ENCODE measurements at places on chromosomes 12 and 14.

- no peak for DNase-seq
Measured at GRCh38 chr12:39958377-39958776, 147.5 kb downstream of the SLC2A13 start.

GRCh38 chr12:47238669-47239114, 158.9 kb upstream of the AMIGO2 start:
- no peak for DNase-seq

GRCh38 chr12:83473408-83474095, 786.8 kb downstream of the TMTC2 start:
- DNase-seq = no peak

GRCh38 chr14:69423279-69423678, 24.8 kb downstream of the SLC39A9 start:
- no peak for DNase-seq

DNA sequence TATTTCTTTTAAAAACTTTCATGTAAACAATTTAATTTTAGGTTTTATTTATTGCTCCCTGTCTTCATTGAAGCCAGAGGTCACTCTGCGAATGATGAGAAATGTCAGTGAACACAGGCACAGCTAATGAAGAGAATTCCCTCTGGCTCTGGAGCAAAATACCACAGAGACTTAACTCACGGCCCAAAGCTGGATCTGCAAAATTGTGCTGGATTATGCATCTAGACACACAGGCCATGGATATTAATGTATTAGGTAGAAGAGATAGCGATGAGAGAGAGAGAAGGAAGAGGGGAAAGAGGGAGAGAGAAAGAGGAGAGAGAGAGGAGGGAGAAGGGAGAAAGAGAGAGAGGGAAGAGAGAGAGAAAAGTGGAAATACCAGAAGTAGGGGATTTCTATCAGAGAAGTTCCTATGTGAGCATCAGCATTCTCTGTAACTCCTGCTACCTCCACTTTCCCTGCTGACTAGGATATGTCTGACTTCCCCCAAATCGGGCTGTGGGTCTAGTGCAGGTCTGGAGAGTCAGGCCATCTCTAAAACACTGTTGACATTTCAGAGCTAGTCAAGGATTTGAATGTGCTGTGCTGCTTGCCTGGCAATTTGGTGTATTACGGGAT, 3.7 kb downstream of the ARHGDIB start:
- DNase-seq = no peak

GRCh38 chr14:51544901-51545300, 106.8 kb upstream of the FRMD6 start:
- no peak for DNase-seq

DNA sequence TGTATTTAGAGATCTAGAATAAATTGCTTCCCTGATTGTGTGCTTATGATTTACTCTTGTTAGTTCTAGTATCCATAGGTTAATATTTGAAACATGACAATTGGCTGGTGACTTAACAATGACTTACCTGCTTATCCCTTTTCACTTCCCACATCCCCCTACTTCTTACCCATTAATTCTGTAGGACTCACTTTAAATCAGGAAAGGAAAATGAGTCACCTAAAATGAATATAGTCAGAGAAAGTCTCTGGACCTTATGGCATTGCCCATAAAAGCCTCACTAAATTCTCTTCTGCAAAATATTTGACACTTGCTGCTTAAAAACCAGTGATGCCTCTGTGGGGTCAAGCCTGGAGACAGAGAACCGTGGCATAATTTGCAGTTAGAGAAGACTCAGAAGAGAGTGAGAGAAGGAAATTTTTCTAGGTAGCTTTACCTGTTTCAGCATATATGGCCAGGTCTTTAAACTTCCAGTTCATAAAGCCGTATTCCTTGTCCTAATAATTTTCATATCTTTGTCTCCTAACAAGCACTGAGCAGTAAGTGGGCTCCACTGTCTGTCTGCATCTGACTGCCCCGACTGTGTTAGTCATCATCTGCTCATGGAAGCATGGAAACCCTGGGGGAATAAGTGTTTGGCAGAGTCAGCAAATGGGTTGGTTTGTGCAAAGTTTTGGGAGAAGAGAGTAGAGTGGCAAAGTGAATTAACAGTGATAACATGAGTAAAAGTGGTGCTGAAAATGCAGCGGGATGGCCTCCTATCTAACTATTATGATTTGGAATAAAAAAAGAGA, 294.4 kb downstream of the AKAP6 start:
- DNase-seq = no peak

- no peak for DNase-seq
Measured at GRCh38 chr12:72369423-72369959, 97.3 kb downstream of the TRHDE start.

- DNase-seq = no peak
Measured at GRCh38 chr12:7242176-7243101, 53.0 kb downstream of the PEX5 start.

- DNase-seq = no peak
Measured at GRCh38 chr12:69905801-69906200, 80.8 kb downstream of the MYRFL start.

Data from CD4-positive, CD25-positive, alpha-beta regulatory T cell (primary cell).